ENCODE measurements at places on chromosomes 3 and 15.
A peak's percentile ranks its signal among the peaks of the same experiment; 100 is the strongest.

DNA sequence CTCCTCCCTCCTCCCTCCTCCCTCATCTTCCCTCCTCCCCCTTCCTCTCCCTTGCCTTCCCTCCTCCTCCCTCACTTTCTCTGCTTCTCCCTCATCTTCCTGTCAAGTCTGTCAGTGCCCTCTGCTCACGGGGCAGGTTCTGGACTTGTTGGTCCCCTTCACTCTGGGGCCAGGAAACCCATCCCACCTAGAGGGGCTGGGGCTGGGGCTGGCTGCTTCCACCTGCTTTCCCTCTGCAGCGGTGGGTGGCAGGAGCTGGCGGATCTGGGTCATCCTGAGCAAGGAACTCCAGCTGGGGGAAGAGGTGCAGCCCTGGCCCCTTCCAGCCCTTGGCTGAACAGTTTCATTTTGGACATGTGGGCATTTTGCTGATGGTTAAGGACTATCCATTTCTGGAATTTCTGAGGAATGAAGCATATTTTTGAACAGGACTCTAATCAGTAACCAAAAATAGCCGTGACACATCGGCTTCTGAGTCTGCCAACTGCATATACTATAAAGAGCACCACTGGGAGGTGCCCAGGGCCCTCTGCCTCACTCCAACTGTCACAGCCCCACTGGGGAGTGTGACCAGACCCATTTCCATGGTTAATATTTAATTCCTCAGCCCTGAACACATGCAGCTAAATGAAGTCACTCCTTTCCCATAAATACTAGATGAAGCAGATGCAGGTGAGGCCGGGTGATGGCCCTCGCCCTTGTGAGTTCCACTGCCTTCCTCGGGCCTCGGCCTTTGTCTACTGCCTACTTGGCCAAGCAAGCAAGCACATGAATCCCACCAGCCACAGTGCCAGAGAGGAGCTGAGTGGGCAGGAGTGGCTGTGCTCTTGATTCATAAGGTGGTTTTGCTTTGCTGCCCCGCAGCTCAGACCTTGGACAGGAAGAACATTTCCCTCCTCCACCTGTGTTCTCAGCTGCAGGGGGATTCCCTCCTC is 39.8 kb downstream of the CHDH start:
- DNase-seq: no peak

- no peak for DNase-seq
Measured at GRCh38 chr3:185416513-185416912, 53.6 kb downstream of the MAP3K13 start.

DNA sequence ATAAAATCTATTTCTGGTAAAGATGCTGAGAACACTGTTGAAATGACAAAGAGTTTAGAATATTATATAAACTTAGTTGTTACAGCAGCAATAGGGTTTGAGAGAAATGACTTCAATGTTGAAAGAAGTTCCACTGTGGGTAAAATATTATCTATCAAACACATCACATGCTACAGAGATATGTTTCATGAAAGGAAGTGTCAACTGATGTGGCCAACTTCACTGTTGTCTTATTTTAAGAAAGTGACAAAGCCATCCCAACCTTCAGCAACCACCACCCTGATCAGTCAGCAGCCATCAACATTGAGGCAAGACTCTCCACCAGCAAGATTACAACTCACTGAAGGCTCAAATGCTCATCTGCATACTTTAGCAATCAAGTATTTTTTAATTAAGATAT is 20.2 kb downstream of the TMEM39A start:
- DNase-seq: no peak

DNA sequence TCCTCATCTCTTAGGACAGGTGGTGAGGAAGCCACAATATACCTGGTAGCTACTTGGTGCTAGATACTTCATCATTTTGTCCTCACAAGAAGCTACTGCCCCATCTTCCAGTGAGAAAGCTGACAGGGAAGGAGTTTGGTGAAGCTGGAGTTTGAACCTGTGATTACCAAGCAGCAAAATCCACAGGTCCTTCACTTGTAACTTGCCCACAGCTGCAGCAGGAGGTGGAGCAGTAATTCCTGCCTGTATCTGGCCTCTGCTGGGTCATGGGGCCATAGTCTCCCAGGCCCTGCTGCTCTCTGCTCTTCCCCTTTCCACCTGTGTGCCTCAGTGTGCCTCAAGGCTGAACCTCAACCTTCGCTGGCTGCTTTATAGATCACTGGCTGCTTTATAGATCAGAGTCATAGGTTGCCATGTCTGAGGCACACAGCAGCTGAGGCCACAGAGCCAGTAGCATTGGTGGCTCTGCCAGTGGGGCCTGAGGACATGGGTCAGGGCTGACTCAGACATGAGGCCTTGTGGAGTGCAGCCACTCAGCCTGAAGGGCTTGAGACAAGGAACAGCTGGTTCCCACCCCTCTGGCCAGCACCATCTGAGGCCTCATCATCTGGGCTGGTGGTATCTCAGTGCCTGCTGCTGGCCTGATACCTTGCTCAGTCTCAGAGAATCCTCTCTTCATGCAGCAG is 11.1 kb upstream of the CHRNB4 start:
- DNase-seq: no peak

DNA sequence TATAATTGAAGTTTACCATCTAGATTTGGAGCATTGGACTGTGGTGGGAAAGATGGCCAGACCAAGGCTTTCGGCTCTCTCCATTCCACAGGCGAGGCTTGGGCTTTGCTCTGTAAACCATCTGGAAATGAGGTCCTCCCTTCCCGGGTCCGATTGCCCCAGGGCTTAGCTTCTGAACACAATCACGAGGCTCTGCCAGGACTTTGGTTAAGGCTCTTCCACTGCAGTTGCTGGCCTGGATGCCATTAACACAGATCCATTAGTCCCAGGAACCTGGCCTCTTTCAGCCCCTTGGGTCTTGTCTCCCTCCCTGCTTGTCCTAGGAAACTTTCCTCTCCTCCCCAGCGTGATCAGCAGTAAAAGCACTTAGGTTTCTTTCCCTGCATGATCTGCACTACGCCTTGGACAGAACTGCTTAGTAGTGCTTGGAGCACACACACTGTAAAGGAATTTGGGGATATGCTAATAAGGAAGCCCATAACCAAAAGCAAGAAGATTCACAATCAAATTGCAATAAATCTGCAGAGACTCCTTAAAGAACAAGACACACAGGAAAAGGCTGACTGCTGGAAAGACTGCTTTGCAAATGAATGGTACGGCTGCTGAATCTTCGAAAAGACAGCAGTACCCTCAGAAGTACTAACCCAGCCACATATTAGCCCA is 154.3 kb downstream of the ECT2 start:
- DNase-seq: no peak

GRCh38 chr3:1179146-1179545 is 86.3 kb downstream of the CNTN6 start:
- no peak for DNase-seq

GRCh38 chr15:96331945-96332636 is 1.6 kb downstream of the NR2F2 start:
- no peak for DNase-seq

- no peak for DNase-seq
Measured at GRCh38 chr3:107045791-107046190, 331.4 kb upstream of the CCDC54 start.

GRCh38 chr3:23884481-23884880 is 32.3 kb downstream of the NKIRAS1 start:
- DNase-seq: no peak

DNA sequence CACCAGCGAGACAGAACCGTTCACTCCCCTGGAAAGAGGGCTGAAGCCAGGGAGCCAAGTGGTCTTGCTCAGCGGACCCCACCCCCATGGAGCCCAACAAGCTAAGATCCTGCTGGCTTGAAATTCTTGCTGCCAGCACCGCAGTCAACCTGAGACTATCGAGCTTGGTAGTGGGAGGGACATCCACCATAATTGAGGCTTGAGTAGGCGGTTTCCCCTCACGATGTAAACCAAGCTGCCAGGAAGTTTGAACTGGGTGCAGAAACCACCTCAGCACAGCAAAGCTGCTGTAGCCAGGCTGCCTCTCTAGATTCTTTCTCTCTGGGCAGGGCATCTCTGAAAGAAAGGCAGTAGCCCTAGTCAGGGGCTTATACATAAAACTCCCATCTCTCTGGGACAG is 151.0 kb downstream of the MBNL1 start:
- DNase-seq: no peak

- peak; percentile 48 for DNase-seq
Measured at GRCh38 chr15:77418966-77419835, 703 bp downstream of the PEAK1 start.

- no peak for DNase-seq
Measured at GRCh38 chr3:142259359-142259758, 34.0 kb upstream of the GK5 start.

DNA sequence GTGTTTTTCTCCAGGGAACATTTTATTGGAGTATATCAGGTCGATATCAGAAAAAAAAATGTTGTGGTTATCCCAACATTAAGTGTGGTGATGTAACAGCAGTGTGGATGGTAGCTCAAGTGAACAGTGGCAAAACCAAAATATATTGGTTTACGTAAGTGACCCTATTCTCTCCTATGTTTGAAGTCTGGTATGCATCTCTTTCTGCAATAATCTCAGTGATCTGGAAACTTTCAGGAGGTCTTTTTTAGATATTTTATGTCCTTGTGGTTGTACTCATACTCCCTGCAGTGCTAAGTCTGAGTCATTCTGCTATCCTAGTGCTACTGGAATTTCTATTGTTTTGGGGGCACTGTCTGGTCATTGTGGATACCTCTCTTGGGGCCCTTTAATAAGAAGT is 137.9 kb downstream of the SNRPN start:
- DNase-seq: no peak

GRCh38 chr3:160180581-160181216 is 44.5 kb upstream of the C3orf80 start:
- no peak for DNase-seq

- DNase-seq: no peak
Measured at GRCh38 chr15:69096626-69097025, 63.8 kb upstream of the GLCE start.

DNA sequence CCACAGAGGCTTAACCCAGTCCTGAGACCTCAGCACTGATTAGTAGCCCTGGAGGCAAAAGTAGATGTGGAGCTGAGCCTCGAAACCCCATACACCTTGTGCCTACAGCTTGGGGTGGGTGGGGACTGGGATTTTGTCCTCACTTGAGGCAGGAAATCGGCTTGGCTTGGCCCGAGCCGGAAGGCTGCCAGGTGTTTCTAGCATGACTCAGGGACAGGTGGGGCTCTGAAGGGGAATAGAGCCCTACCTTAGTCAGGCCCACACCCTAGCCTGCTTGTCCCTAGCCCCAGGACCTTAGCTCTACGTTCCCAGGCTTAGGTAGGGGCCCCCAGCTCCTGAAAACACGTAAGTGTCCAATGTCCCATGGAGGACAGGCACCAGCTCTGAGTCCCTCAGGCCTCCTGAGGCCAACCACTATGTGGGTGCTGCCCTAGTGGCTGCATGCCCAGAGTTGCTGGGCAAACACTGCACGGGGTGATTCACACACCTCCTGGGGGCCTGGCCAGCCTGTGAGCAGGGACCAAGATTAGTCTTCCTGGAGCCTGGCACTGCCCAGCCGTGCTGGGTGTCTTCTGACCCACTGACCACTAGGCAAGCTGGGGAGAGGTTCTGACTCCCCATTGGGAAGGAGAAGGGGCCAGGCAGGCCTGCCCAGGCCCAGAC is 3.1 kb downstream of the MST1R start:
- no peak for DNase-seq

DNA sequence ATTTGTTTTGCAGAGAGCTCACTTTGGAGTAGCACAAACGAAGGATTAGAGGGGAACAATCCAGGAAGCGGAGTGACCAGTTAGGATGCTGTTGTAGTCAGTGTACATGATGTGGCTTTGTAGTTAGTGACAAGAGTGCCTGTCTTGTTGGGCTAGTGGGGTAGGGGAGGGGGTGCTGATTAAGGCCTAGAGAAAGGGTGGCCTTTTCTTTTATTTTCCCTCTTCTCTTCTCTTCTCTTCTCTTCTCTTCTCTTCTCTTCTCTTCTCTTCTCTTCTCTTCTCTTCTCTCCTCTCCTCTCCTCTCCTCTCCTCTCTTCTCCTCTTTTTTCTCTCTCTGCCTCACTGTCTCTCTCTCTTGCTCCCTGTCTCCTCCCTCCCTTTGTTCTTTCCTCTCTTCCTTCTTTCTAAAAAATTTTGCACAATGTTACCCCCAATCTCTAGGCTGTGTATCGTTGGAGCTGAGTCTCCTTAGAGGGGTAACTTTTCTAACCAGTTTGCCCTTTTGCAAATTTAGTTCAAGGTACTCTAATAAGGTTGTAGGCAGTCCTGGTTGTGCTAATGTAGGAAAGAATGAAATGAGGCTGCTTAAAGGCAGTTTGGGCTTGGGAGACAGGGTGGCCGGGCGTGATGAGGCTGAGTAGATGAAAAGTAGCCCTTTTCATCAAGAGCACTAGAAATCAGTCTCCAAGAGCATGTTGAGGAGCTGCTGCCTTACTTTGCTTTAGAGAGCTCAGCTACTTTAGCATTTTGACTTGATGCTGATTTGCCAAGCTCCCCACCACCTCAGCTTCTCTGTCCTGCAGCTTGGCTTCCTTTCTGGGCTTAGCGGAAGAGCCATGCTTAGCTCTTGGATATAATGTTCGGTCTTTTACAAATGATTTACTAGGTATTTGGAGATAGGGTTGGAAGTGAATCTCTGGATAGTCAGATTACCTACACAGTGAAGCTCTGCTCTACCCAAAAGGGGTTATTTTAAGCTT is 58.6 kb downstream of the SV2B start:
- no peak for DNase-seq

DNA sequence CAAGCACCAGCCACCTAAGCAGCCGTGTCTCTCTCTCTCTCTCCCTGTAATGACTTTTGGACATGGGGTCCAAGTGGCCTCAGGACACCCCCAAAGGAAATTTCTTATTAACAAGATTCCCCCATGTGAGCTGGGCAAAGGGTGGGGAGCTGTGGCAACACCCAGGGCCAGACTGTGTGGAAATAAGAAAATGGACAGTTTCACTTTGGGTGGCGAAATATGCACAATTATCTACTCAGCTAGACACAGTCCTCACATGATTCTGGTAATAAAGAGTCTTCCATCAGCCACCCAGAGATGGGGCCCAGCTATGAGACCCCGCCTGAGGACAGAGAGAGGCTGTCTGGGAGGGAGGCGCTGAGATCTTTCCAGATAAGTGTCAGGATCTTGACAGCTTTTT is 96.8 kb upstream of the TPM1 start:
- no peak for DNase-seq

GRCh38 chr15:57550640-57551039 is 41.1 kb upstream of the MYZAP start:
- no peak for DNase-seq

- no peak for DNase-seq
Measured at GRCh38 chr15:95655089-95655607, 675.4 kb upstream of the NR2F2 start.

GRCh38 chr3:150372320-150372719 is 35.8 kb upstream of the TSC22D2 start:
- no peak for DNase-seq

GRCh38 chr3:136634821-136635220 is 117.4 kb downstream of the STAG1 start:
- DNase-seq: no peak

- no peak for DNase-seq
Measured at GRCh38 chr15:88649753-88650551, 11.1 kb downstream of the ISG20 start.

DNA sequence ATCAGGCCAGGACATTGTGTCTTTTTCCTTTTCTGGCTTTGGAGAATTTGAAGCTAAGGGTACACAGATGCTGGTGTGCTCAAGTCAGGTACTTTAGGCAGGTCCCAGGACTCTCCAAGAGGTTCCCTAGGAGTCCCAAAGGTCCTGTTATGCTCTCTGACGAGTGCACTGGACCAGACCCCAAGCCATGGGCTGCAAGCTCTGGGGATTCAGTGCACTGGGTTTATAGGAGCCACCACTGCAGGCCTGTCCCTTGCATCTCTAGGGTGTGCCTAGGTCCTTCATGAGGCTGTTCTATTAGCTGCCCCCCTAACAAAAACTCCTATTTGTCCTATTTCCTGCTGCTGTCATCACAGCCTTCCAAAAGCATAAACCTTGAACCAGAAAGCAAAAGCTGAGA is 31.9 kb upstream of the BFSP2 start:
- DNase-seq: no peak

Measured in stimulated activated CD4-positive, alpha-beta T cell treated with anti-CD3 and anti-CD28 coated beads, Interleukin-4, amount 100 ng/mL, for 4 hours (primary cell).